ENCODE measurements at places on chromosomes 5 and 9.

DNA sequence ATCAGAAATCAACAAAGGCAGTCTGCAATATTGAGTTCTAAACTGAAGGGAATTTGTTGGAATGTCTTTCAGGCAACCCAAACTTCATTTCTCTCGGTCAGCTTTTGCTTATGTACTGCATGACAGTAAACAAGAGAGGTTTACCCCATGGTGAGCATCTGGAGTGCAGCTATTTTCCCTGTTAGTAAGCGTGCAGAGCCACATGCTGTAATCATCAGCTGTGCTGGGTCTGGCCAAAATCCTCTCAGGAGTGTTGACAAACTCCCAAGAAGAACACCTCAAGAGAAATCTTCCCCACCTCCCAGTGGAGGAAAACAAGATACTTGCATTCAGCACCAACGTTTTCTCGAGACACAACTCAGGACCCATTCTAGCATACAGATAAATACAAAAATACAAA lies 83.6 kb upstream of the ADAMTSL1 start:
- DNase-seq = no peak

DNA sequence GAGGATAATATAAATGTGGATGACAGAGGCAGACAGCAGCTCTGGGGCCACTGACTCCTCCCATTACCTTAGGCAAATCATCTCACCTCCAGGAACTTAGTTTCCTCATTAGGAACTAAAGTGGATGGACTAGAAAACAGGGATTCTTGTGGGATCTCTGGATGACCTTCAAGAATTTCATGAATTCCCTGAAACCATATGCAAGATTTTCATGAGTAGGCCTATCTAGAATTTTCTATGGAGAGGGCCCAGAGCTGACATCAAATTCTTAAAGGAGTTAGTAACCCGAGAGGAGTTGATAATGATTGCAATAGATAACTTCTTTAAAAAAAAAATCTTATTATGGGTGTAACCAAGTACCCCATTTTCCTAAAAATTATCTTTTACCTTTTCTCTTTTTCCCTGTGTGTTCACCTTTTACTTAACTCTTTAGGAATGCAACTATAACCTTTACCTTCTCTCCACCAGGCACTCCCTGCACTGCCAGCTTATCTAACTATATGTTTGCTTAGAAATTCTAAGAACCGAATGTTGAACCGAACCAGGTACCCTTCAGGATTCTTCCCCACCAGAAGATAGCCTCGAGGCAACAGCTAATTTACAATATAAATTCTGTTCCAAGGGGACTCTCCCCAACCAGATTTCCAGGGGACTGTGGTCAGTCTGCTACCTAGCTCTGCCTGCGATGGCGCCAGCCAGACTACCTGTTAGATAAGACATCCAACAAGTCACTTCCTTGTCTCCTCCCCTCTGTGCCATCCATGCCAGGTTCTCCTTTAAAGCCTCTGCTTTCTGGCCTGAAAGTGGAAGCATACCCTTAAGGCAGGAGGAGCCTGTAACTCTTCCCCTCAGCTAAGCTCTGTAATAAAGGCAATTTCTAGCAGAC lies 86.0 kb downstream of the GCNT4 start:
- no peak for DNase-seq

GRCh38 chr9:100394816-100395215 lies 32.1 kb upstream of the MSANTD3 start:
- DNase-seq = no peak

- no peak for DNase-seq
Measured at GRCh38 chr9:967903-968641, 8.4 kb upstream of the DMRT3 start.

GRCh38 chr5:86929123-86929766 lies 311.5 kb downstream of the COX7C start:
- no peak for DNase-seq

- DNase-seq = no peak
Measured at GRCh38 chr5:81230416-81230815, 2.7 kb upstream of the CKMT2 start.

DNA sequence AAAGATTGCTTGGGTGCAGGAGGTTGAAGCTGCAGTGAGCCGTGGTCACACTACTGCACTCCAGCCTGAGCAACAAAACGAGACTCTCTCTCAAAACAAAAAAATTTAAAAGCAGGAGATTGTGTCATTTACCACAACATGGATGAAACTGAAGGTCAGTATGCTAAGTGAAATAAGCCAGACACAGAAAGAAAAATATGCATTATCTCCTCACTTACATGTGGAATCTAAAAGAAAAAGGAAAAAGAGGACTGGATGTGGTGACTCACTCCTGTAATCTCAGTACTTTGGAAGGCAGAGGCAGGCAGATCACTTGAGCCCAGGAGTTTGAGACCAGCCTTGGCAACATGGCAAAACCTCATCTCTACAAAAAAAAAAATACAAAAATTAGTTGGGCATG lies 146.8 kb upstream of the DAPK1 start:
- DNase-seq = no peak

DNA sequence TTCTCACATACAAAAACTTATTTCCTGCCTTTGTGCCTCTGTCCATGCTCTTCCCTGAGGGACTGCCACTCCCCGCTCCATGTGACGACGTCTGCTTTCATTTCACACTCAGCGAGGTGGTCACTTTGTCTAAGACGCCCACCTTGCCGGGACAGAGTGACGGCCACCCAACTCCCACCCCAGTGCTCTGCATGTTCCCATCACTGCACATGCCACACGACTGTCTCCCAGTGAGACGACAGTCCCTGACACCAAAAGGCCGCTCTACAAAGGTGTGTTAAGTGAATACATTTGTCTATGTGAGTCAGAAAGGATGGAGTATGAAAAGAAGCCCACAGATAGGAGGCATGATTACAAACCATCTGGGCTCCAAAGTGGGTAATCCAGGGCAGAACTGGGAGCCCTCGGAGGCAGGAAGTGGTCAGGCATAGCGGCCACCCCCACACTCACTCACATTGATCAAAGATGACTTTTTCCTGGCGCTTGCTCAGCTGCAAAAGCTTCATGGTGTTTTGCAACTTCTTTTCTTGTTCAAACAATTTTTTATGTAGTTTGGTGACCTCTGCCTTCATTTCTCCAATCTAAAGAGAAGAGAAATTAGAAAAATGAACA lies 185.8 kb downstream of the CDK5RAP2 start:
- no peak for DNase-seq

- DNase-seq = no peak
Measured at GRCh38 chr9:132637351-132637750, 32.4 kb downstream of the DDX31 start.

DNA sequence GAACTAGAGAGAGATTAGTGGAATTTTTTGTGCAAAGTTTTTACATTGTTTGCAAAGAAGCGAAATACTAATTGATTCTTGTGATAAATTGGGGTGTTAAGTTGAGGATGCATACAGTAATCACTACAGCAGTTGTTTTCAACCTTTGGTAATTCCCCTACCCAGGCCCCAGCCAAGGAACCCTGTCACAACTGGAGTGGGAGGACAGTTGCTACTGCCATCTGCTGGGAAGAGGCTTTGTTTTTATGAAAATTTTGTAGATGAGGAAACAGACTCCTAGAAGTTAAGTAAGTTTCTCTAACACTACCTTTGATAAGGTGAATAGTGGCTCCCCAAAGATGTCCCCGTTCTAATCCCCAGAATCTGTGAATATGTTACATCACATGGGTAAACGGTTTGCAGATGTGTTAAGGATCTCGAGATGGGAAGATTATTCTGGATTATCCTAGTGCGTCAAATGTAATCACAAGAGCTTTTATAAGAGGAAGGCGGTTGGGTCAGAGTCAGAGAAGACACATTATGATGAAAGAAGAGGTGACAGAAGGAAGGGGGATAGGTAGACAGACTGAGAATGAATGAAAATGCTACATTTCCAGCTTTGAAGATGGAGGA lies 34.0 kb upstream of the PPP1R2B start:
- no peak for DNase-seq

- no peak for DNase-seq
Measured at GRCh38 chr9:112093147-112093869, 81.8 kb downstream of the SUSD1 start.

DNA sequence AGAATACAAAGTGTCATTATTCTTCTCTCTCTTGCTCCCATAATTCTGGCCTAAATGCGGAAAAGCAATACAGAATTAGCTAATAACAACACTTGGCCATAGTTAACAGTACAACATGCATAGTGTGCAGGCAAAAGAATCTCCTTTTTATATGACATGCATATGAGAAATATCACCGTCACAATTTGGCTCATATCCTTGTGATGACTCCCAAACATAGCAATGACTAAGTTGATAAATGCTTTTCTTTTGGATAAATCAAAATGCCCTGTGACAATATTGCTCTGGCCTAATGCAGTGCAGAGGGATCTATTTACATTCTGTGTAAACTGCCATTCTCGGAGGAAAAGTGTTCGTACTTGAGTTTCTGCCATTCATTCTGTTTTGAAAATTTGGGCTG lies 121.9 kb upstream of the GHR start:
- DNase-seq = no peak

DNA sequence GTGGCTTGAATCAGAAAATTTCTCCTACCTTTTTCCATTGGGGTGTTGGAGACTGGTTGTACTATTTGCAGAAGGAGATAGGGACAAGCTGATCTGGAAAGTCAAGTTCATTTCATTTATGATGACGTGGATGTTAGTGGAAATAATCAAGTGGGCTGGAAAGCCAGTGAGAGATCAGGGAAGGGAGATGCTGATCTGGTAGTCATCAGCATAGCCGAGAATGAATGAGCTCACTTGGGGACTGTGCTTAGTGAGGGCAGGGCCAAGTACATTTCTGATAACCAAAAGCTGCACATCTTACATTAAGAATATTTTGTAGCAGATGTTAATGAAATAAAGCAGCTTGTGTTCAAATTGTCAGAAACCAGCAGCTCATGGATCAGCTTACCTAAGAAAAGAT lies 12.1 kb downstream of the MAN2A1 start:
- DNase-seq = no peak

GRCh38 chr5:176382721-176383120 lies 5.7 kb downstream of the NOP16 start:
- no peak for DNase-seq

DNA sequence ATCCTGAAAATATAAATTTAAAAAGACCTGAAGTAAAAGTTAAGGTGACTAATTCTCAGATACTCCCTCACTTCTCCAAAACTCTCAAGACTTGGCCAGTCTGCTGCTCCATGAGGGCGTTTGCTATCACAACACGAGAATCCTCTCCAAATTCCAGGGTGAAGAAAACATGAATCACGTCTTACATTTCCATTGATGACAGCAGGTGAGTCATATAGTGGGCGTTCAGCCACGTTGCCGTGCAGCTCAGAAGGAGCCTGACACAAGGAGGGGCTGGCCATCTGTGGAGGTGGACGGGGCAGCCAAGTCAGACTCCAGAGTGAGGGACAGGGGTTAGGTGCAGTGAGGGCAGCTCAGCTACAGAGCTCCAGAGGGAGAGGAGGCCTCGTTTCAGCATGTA lies 555.1 kb upstream of the ADAMTS16 start:
- no peak for DNase-seq

GRCh38 chr5:156675395-156675794 lies 174.7 kb upstream of the PPP1R2B start:
- no peak for DNase-seq

DNA sequence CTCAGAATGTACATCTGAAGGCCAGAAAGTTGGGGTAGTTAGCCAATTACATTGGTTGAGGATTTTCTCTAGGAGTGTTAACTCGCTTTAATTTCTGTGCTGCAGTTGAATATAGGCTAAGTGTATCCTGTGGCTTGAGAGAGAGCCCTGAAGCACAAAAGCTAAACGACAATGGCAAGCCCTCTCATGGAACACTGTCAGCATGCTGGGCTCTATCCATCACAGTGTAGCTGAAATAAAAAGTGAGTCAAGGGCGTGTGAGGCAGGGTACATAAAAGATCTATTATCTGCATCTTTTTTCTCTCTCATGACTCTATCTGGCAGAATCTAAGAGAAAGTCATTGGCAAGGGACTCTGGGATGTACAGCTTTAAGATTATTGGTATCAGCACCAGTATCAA lies 254.2 kb upstream of the GRIA1 start:
- no peak for DNase-seq

GRCh38 chr5:5683174-5683573 lies 260.7 kb downstream of the ICE1 start:
- no peak for DNase-seq

DNA sequence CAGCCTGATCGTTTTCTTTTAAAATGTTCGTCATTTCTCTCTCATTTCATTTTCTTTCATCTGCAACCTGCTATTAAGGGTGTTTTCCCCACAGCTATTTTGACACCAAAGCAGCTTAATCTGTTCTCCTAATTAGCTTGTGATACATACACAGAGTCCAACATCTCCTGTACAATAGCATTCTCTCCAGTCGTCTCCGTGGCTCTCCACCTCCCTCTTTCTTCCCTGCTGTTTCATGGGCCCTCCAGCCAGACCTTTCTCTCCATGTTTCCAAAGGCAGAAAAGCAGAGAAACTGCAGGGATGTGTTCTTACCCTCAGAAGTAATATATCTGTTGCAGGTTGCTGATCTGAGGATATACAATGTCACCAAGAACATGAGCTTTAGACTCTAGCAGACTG lies 88.8 kb upstream of the SPOCK1 start:
- DNase-seq = no peak

- DNase-seq = no peak
Measured at GRCh38 chr9:5617749-5618148, 11.2 kb upstream of the RIC1 start.

- no peak for DNase-seq
Measured at GRCh38 chr9:4196376-4196775, 103.5 kb downstream of the GLIS3 start.

GRCh38 chr5:75523275-75523674 lies 11.6 kb downstream of the POLK start:
- no peak for DNase-seq

DNA sequence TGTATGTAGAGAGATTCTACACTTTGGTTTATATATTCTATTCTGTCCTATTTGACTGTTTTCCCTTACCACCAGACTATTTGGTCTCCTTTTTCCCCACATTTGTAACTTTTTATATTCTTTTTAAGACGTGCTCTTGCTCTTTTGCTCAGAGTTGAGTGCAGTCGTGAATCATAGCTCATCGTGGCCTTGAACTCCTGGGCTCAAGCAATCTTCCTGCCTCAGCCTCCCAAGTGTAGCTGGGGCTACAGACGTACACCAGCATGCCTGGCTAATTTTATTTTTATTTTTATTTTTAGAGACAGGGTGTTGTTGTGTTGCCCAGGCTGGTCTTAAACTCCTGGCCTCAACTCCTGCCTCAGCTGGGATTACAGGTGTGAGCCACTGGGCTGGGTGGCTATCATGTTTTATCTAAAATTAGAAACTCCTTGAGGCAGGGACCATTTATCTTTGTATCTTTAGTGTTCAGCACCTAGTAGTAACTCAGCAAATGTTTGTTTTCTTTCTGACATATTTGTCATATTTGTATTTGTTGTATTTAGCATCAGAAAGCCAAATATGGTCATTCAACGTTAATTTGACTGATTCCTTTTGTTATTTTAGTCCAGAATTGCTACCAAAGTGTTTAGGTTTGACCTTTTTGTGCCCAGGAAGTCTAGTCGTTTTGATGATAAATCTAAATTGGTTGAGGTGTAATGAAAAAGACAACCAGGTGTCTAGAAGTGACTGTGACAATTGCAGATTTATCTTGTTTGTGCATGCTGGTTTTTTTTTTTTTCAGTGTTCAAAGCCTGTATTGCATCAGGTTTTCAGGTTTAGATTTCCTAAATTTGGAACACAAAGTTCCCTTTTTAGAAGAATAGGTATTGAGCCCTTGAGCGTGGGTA lies 44.3 kb downstream of the ERBIN start:
- DNase-seq = no peak
